CD8-positive, alpha-beta memory T cell (primary cell): ENCODE measurements at places on chromosomes 6 and 20. TPM values are rescaled to one million over a fixed set of nuclear protein-coding genes. Genes with fewer than 3 reads are reported as not detected.
A peak's percentile ranks its signal among the peaks of the same experiment; 100 is the strongest.

Gene HTR1B
- not detected for total RNA-seq

Gene MATN4
- 0.22 TPM for total RNA-seq

GRCh38 chr6:27495386-27496135 lies 22.7 kb upstream of the ZNF184 start:
- DNase-seq = no peak

- no peak for DNase-seq
Measured at GRCh38 chr20:49388744-49389143, 93.7 kb downstream of the KCNB1 start.

Gene SLC35D3
- not detected for total RNA-seq

Gene PNLDC1
- total RNA-seq = 0.39 TPM

- DNase-seq = no peak
Measured at GRCh38 chr20:40771308-40771610, 82.2 kb upstream of the MAFB start.

GRCh38 chr6:108452711-108453195 lies 108.0 kb upstream of the FOXO3 start:
- DNase-seq = no peak

Gene RIPOR2
- total RNA-seq = 54.4 TPM

DNA sequence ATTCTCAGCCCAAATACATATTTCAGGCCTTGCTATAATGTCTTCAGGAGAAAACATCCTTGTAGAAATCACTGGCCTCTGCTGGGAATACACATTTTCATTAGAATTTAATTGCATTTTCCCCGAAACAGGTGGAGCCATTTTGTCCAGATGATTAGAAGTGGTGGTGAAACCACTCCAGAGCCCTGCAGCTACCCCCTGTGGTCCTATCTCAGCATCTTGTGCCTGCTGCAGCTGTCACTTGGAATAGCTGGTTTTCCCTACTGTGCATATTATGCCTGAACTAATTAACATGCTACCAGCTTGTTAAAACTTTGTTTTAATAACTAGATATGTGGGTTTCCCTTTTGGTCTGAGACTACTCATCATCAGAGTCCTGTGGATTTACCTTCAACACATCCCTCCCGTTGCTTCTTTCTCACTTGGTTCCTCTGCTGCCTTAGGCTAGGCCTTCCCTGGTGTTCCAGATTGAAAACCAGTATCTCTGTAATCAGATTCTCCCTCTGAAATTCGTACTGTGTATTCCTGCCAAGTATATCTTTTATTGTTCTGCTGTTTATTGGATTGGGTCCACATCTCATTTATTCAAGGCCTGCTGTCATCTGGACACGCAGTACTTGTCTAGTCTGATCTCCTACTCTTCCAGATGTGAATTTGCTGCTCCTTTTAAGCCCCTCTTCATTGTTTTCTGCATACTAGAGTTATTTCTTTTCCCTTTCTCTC lies 15.2 kb downstream of the DNAH8 start:
- no peak for DNase-seq

GRCh38 chr20:7371518-7372163 lies 568.6 kb downstream of the HAO1 start:
- DNase-seq = no peak

DNA sequence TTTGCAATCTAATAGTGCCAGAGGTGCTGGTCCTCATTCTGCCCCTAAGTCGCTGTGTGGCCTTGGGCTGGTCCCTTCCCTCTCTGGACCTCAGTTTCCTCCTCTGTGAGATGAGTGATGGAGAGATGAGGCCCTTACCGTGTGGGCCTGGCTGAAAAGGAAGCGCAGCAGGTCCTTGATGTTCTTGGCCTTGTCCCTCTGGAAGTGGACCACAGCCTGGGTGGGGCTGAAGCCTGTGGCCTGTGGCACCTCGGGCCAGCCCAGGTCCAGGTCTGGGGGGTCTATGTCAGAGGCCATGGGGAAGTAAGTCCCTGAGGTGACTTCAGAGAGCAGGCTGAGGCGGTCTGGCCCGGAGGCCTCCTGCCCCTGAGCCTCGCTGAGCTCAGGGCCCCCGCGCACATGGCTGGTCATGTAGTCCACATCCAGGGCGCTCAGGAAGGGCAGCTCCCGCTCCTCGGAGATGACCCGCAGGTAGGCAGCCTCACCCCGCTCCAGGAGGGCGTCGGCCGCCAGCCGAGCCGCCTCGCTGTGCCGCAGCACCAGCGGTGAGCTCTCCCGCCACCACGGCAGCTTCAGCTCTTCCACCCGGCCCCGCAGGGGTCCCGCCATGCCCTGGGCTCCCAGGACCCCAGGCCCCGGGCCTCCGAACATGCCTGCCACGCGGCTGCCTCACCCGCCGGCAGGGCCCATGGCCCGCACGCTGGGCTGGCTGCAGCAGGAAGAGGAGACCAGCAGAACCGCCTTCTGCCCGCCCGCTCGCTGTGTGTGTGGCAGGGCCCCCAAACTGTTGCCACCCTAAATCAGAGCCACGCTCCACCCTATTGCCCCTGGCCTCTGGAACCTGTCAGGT lies at the start of gene FAM83C:
TSS of gene FAM83C (minus strand) at position 772 of the 850 bp plus-strand sequence. CDS start at position 651, 121 bp downstream.
- DNase-seq = no peak

Gene HLA-DQB1
- total RNA-seq = 22.7 TPM

Gene ESR1
- total RNA-seq = 0.15 TPM

Gene TBX18
- not detected for total RNA-seq

- DNase-seq = no peak
Measured at GRCh38 chr6:21085211-21085610, 508.3 kb upstream of the SOX4 start.

DNA sequence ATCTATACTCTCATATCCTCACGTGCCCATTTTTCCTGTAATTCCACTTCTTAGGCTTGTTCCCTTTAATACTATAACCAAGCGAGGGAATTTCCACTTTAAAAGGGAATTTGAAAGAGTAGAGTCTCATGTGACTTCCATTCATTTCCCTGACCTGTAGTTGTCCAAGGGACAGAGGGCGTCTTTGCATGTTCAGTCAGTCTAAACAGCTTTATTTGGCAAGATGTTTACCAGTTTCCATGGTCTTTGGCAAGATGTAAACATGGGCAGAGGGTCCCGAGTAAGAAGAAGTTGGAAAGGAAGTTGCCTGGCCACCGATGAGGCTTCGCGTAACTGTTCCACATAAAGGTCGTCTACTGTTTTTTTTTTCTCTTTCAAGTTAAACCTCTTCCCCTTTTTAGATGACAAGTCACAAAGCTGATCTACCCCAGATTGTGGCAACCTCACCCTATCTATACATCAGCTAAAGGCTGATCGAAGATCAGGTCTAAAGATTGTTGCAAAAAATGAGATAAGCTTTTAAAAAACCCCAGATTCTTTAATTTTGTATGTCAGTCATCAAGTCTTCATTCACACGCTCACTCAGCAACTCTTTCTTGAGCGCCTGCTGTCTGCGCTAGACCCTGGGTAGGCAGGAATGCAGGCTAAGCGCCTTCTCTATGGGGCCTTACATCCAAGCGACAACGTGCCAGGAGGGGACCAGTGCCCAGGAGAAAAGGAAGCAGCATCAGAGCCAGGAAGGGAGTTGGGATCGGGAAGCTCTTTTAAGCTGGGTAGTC lies 31.7 kb upstream of the CCR6 start:
- DNase-seq = peak; percentile 23

GRCh38 chr6:38459291-38459690 lies 180.4 kb downstream of the BTBD9 start:
- DNase-seq = no peak

GRCh38 chr6:91099479-91099878 lies 512.6 kb upstream of the MAP3K7 start:
- DNase-seq = no peak

- DNase-seq = no peak
Measured at GRCh38 chr6:40347571-40348011, 239.6 kb downstream of the LRFN2 start.

Gene ZKSCAN4
- total RNA-seq = 6.3 TPM

GRCh38 chr20:53282217-53282955 lies 310.2 kb downstream of the TSHZ2 start:
- DNase-seq = no peak

DNA sequence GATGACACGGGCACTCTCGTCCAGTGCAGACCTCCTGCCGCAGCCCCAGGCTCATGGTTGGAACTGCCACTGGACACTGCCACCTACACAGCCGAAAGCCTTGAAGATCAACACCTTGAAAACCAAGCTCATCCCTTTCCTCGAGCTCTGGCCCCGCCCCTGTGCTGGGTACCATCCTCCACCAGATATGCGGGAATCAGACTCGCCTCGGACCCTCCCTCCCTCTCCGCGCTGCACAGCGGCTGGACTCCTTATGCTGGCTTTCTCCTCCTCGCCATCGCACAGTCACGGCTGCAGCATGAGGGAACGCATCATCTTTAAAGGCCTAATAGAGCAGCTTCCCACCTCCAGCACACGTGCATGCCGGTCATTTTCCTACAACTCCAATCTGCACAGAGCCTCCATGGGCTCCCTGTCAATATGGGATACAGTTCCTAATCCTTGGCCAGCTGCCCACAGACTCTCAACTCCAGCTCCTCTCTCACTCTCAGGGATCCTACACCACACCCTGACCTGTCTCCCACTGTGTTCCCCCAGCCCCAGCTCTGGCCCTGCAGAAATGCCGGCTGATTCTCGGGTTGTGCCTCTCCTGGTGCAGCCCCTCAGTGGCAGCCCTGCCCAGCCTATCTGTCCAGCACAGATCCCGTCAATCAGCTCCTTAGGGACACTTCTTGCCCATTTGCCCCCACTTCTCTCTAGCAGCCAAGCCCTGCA lies 23.2 kb downstream of the TXNDC5 start:
- no peak for DNase-seq

- DNase-seq = no peak
Measured at GRCh38 chr20:560680-561079, 17.1 kb upstream of the CSNK2A1 start.

DNA sequence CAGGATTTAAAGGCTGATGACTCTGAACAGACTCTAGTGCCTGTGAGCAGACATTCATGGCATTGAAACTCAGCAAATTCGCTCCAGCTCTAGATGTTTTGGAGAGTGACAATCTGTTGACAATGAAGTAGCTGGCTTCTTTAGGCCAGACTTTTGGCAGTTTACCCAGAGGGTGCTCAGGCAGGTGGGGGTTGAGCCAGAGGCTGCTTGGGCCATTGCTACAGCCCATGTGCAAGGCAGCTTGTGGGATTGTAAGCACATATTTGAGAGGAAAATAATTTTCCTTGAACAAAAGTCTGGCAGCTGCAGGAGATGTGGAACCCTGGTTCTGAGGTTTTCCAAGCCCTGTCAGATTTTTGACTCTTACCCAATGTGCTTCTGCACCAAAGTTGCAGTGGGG lies 311.6 kb downstream of the CDC5L start:
- no peak for DNase-seq

Gene WFDC5
- total RNA-seq = not detected

DNA sequence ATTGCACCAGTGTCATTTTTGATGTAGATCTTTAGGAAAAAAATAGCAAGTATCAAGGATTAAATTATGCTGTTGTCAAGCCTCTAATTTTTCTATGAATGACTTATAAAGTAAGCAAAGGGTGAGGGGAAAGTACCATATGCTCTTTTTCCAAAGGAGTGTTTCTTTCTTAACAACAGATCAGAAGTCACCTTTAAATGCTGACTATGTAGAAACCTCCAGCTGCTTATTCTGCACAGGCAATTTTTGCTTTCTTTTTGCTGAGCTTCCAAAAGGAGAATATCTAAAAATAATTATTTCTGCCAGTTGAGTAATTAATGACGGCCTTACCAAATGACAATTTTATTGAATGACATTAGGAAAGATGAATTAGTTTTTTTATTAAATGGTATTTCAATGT lies 390.6 kb upstream of the MANEA start:
- no peak for DNase-seq

Gene GPX5
- total RNA-seq = not detected

DNA sequence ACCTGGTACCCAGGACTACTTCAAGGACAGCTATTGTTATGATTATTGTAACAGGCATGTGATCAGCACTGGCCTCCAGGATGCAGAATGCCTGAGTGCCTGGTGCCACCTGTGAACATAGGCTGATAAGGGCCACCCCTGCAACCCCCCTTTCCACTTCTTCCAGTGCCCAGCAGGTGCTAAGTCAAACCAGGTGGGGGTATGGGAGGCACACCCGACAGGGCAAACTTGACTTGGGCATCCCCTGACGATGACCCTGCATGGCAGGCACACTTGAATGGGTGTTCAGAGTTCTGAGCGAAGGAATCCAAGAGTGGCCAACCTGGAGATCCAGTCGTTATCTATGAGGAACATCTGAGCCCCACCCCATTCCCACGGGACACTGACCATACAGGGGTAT lies 3.4 kb downstream of the ADA start:
- peak; percentile 26 for DNase-seq

DNA sequence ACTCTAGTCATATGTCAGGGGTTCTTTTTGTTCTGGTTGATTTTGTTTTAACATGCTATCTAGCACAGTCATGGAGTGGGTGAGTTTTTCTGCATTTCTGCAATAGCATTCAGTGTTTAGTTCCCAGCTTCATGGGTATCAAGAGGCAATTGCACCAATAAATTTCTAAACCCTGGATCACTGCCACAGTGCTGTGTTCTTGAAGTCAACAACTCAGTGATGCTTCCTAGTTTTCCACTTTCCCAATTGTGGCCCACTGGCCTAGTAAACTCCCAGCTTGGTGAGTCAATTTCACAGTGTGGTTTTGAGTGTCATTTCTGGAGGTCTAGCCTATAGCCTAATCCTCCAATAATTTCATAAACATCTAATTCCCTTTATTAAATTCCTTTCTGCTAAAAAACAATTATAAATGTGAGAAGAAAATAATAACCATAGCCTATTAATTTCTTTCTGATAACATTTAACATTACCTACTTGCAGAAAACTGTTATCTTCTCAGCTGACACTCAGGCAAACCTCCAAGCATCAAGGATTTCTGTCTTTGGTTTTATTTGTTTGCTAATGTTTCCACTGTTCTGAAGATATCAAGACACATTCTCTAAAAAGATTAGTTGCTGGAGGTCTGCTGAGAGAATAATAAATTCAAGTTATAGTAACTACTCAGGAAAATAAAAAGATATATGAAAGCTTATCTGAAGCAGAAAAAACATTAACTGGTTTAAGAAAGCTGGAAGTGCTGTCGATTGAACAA lies 89.9 kb downstream of the PDE7B start:
- DNase-seq = no peak

DNA sequence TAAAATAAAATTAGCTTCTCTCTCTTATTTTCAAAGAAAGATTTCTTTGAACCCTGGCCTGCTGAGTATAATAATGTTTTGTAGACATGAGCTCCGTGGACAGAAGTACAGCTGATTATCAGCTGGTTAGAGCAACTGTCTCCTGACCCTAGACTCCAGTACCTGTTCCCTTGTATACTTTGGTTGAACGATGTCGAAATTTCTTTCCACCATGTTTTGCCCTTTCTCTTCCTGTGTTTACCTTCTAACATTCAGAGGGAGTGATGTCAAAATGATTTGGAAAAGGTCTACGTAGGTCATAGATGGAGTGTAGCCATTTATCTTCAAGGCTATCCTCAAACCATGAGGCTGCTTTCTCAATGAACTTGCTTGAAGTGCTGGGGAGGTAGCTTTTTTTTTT lies 16.8 kb upstream of the ADTRP start:
- DNase-seq = no peak

Gene ECT2L
- not detected for total RNA-seq
